Stimulated activated naive CD8-positive, alpha-beta T cell treated with anti-CD3 and anti-CD28 coated beads, Interleukin-15, Interleukin-2, amounts not matched to agents 100 U/mL and 50 U/mL, for 24 hours (primary cell): ENCODE measurements at places on chromosomes 4 and X.

DNA sequence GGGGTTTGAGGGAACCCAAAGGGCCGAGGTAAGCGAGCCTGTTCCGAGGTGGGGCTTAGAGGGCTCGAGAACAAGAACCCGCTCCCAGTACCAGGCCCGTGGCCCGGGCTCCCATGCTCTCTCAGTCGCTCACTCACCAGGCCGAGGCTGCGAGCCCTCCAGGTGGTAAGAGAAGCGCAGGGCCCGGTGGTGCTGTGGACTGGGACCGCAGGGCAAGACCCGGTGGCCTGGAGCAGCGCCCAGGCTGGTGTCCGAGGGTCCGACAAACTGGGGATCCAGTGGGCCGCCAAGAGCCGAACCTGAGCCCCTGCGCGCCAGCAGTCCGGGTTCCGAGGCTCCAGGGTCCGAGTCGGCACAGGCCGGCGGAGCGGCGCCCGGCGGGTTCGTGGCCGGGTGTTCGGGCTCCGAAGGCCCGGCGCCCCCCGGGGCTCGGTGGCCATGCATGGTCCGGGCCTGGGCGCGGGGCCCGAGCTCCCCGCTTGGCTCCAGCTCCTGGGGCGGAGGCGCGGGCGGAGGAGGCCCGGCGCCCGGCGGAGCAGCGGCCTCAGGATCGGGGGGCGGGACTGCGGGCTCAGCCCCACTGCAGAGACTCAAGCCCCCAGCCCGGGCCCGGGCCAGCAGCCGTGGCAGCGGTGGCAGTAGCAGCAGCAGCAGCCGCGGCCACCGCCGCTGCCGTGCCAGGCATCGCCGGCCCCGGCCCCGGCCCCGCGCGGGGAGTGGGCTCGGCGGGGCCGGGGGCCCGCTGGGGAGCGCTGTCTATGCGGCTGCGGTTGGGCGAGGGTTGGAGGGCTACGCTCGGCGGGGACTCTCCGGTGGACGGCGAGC is 833 bp downstream of the FGD1 start:
- peak; percentile 3 for DNase-seq

DNA sequence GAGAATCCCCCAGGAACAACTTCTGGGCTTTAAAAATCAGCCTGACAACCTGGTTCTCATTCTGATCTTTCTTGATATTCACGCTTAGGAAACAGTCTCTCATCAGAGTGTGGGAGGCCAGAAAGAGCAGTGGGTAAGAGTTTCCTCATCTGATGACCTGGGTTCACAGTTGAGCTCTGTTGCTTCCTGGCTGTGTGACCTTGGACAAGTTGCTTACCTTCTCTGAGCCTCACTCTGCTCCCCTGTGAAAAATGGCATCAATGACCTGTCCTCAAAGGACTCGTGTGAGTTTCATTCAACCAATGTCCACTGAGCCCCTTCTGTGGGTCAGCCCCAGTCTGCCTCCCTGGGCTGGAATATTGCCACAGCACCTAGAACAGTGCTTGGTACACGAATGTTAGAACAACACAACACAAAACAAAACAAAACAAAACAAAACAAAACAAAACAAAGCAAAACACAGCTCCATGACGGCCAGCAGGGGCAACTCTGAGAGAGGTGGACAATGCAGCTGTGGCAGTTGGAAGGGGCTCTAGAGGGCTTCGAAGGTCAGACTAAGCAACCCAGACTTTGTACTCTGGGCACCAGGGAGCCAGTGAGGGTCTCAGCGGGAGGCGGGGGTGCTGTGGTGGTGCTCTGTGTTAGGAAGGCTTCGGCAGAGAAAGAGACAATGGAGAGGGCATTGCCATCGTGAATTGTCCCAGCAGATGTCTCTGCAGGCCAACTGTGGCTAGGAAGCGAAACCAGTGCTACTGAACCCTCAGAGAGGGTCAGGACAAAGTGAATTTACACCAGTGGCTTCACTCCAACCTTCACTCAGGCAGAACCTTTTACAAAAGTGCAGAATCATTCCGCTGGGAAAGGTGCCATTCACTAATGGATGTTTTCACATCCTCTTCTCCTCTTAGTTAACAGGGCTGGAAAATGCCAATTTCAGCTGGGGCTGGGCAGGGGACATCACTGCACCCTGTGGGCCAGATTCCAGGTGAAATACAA is 14.3 kb upstream of the C4orf50 start:
- DNase-seq: no peak

GRCh38 chr4:107972605-107973004 is 17.1 kb upstream of the HADH start:
- DNase-seq: no peak

DNA sequence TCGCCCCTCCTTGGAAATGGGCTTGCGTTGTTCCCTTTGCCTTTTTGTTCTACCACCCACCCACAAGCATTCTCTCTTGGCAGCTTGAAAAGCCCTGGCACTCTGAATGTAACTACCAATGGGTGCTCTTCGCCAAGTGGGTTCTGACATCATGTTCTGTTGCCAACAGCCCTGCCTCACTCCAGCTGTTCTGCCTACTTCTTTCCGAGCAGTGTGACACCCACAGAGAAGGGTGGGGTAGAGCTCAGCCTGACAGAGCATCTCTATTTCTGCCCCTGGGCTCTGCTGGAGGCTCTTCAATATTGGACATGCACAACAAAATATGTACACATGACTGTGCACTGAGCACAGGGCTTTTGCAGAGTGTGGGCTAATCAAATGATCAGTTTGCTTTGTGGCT is 15.6 kb upstream of the EXOSC9 start:
- no peak for DNase-seq

DNA sequence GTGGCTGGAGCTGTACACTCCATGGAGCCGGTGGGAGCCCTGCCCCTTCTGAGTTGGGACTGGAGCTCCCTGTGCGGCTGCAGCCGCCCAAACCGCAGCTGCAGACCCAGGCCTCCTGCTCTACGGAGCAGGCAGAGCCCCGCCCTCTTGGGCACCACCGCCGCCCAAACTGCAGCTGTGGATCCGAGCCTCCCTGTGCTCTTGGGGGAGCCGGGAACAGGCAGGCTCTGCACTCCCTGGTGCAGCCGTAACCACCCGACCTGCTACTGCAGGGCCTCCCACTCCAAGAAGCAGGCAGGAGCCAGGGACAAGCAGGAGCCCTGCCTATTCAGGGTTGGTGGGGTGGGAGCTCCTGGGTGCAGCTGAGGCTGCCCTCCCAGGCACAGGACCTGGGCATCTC is 237.5 kb upstream of the ATP6AP2 start:
- DNase-seq: no peak

DNA sequence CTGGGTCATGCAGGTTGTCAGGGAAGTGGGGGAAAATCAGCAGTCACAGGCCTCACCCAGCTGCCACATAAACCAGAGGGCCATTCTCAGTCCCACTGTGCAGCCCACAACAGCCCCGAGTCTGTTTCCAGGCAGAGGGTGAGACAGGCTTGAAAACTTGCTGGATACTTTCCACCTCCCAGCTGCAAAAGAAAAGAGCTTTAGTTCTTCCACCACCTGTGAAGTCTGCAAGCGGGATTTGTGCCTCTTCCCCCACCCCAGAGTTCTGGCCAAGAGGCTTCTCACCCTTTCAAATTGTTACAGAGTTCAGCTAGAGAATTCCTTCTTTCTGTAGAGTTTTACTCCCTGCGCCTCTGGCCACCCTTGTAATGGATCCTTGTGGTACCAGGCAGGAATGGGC is 115.5 kb upstream of the ZDHHC15 start:
- DNase-seq: no peak

GRCh38 chrX:43750248-43750676 is 94.2 kb downstream of the MAOA start:
- DNase-seq: peak; percentile 21

DNA sequence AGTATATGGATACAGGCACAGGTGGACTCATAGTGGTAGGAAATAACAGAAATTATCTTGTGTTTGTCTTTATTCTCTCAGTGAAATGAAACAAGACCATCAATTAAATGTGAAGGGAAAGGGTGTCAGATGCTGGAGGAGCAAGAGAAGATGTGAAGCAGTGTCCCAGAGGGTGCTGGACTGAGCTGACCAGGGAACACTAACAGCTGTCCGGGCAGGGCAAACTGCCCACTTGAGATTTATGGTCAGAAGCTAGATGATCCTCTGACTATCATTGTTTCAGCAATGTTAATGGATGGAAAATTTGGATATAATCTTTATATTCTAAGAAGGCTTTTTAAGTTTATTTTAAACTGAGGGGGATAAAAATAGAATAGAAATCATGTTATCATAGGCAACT is 267.2 kb upstream of the SLC7A11 start:
- DNase-seq: no peak

DNA sequence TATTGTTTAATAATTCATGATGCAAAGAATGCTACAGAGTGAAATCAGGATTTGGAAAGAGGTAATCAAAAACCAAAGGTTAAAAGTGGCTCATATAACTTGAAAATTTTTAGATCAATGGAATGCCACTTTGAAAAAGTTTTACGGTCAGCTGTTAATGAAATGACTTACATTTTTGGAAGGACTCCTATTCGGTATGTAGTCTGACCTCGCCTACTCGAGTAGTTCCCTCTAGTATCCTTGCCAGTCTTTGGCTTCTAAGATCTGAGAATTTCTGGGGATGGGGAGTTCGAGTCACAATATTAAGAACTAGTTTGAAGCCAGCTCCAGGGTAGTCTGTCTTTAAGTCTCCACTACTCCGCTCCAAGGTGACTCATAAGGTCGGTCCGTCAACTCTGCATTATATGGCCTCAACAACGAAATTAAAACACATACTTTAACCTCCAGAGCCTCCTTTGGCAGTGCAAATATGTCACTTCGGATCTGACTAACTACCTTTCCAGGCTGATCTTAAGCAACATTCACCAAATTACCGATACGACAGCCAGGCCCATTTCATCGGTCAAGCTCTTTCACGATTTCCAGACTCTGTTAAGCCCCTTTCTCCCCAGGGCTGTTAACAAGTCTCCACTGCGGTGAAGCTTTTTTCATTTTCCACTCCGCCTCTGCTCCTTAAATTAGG is 733 bp upstream of the NAA15 start:
- DNase-seq: peak; percentile 24

GRCh38 chr4:4332529-4332928 is 42.5 kb downstream of the ZBTB49 start:
- no peak for DNase-seq

- DNase-seq: no peak
Measured at GRCh38 chr4:177427192-177427591, 15.0 kb downstream of the AGA start.

DNA sequence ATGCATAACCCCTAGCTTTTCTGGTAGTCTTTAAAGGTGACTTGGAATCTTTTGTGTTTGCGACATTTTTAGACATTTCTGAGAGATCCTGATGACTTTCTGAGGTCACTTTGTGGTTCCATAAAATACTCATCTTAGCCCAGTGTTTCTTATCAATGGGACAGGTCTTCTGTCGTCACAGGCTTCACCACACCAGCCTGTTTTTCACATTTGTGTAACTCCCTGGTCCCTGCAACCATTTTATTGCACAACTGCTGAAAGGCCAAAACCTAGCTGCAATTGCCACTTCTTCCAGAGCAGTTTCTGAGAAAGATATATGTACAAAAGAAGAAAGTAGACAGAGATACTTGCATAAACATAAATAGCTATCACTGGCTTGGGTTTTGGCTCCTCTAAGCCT is 120.9 kb downstream of the IL15 start:
- no peak for DNase-seq

GRCh38 chr4:125787707-125788106 is 473.0 kb downstream of the FAT4 start:
- DNase-seq: no peak

DNA sequence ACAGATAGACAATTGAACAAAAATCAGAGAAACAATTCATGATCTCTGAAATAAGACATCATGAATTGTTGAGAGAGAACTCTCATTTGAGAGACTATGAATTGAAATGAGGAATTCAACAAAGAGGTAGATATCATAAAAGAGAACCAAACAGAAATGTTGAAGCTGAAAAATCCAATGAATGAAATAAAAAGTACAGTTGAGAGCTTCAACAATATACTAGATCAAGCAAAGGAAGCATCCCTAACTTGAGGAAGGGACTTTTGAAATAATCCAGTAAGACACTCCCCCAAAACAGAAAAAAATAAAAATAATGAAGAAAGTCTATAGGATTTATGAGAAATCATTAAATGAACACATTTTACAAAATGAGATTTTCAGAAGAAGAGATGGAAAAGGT is 310.0 kb upstream of the PCDH10 start:
- DNase-seq: no peak

DNA sequence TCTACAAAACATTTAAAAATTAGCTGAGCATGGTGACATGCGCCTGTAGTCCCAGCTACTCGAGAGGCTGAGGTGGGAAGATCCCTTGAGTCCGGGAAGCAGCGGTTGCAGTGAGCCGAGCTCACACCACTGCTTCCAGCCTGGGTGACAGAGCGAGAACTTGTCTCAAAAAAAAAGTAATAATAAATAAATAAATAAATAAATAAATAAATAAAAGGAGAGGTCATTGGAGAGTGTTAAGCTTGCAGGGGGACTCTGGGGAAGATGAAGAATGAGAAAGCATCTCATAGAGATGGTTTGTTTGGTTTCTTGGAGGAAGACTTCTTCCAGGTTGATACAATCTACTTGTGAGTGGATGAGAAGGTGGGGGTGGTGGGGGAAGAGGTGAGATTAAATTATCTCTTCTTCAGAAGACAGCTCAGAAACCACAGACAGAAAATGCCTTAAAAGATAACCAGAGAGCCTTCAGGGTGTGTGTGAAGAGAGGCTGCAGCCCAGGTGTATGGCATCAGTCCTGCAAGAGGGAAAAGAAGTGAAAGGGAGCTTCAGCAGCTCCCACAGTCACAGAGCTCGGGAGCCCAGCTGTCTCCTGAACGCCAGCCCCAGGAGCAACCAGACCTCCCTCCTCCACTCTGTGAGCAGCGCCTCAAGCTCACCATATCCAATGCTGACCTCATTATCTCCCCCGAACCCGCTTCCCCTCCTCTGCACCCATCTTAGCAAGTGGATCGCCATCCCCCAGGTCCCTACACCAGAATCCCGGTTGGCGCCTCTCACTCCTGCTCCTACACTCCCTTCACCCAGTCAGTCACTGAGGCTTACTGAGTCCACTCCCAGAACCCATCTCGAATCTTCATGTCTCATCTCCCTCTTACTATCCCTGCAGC is 48.2 kb downstream of the RBM47 start:
- DNase-seq: no peak

GRCh38 chr4:6378493-6379445 is 93.6 kb downstream of the PPP2R2C start:
- no peak for DNase-seq

GRCh38 chr4:45648846-45649245 is 475.0 kb downstream of the GABRG1 start:
- no peak for DNase-seq

DNA sequence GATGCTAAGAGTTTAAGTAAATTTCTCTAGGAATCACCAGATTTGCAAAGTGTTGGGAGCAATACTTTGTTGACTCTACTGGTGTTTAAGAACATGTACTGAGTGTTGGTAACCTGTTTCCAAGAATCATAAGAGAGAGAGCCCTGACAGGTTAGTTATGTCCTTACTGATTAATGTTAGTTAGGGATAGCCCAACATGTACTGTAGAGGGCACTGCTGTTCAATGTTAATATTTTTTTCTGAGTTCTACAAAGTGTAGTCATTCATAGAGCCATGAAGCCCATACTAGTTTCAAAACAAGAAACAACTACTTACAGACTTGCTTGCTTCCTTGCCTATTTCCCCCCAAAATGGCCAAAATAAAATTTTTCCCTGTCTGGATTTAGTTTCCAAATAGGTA is 11.9 kb downstream of the TMPRSS11D start:
- no peak for DNase-seq
